ENCODE measurements at places on chromosomes 1 and 21. TPM values are rescaled to one million over a fixed set of nuclear protein-coding genes. Genes with fewer than 3 reads are reported as not detected.

DNA sequence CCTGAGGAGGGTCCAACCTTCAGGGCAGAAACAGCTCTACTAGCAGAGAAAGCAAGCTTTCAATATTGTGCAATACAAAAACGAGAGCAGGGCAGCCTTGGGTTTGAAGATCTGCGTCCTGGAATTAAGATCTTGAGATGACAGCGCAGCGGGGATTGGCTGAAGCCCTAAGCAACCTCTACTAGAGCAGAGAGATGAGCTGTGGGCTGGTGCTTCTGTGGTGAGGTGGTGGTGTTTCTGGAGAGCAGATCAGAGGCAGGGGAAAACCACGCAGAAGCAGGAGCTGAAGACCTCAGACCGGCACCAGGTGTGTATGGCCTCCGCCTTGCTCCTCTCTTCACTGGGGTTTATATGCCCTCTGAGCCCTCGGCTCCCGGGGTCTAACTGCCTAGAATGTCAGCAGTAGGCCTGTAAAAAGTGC lies 12.5 kb downstream of the TRAF3IP3 start:
- H3K4me3 ChIP-seq: peak overlapping the region; percentile 94
- peak; percentile 86 for DNase-seq

DNA sequence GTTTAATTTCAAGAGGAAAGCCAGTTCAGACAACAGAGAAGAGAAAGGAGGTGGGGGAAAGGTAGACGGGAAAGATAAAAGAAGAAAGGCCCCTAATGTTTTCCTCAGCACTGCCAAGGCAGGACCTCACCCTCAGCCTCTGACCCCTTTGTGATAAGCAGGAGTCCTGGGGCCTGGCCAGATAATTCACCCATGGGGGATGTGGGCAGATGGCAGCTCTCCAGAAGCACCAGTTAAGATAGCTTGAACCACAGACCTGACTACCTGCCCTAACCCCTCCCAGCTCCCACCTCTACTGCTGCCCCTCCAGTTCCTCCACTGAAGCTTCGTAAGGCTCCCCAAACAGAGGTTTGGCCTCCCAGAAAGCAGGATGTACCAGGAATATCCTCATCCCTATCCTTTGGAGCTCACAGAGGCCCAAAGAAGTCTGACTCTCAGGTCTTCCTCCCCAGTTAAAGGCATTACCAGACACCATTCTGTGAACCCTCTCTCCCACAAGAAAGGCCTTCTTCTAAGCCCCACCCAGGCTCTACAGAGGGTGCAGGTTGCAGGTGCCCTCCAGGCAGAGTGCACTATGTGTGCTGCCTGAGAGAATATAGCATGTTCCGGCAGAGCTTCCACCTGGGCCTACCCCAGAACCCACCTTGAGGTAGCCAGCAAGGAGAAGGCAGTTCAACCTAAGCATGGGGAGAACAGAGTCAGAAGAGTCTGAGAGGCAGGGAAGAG lies 9.2 kb upstream of the SNAPIN start:
- no peaks in the 10 kb centered on the region for H3K27me3 ChIP-seq
- no peak for DNase-seq
- H3K4me3 ChIP-seq: peak overlapping the region; percentile 1
- H3K27ac ChIP-seq: no peak overlapping the region

GRCh38 chr1:111283838-111284237 lies 6.8 kb upstream of the CHIA start:
- H3K4me1 ChIP-seq: no peaks in the 10 kb centered on the region
- H3K27ac ChIP-seq: no peak overlapping the region
- no peak for DNase-seq
- no peaks in the 10 kb centered on the region for H3K36me3 ChIP-seq

DNA sequence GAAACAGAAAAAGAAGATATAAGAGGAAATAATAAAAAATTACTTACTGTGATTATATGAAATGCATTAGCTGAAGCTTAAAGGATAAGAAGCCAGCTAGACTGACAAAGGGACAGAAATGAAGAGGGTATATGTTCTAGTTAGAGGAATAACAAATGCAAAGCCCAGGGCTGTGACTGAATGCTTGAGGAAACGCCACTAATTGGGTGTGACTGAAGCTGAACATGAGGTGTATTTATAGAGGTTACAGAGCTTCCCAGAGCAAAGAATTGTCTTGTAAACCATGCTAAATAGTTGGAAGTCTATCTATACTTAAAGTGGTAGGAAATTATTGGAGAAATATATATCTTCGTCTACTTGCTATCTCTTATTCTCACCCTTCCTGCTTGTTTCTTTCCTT lies 77.7 kb upstream of the PLPPR5 start:
- no peaks in the 10 kb centered on the region for H3K36me3 ChIP-seq
- H3K27me3 ChIP-seq: no peaks in the 10 kb centered on the region
- H3K27ac ChIP-seq: no peak overlapping the region
- H3K4me3 ChIP-seq: no peak overlapping the region
- H3K4me1 ChIP-seq: no peaks in the 10 kb centered on the region
- DNase-seq: no peak

DNA sequence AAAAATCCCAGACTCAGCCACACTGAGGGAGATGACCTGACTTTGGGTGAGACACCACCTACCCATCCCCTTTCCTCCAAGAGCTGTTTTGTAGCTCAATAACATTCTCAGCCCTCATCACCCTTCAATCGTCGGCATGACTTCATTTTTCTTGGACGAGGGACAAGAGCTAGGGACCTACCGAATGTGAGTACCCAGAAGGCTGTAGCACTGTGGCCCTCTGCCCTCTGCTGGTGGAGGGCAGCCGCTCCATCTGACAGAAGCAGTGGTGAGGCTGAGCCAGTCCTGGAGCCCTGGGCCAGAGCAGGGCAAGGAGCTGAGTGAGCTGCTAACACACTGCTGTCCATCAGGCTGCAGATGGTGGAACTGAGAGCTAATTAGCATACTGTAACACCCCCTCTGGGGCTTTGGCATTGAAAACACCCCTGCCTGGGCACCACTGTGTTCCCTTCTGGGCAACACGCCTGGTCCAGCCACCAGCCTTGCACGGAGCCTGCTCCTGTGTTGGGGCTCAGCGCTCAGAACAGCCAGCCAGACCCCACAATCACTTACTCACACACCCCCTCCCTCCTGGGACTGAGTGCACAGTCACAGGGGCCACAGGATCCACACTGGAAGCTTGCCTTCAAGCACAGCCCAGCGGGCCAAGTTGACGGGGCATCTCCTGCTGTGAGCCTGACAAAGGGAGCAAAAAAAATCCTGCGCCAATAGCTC lies 18.3 kb upstream of the ALPL start:
- H3K4me3 ChIP-seq: no peak overlapping the region
- H3K4me1 ChIP-seq: no peaks in the 10 kb centered on the region
- H3K27me3 ChIP-seq: no peaks in the 10 kb centered on the region

GRCh38 chr1:86382878-86383277 lies 13.2 kb downstream of the ODF2L start:
- H3K27me3 ChIP-seq: no peaks in the 10 kb centered on the region
- no peaks in the 10 kb centered on the region for H3K36me3 ChIP-seq
- no peak overlapping the region for H3K4me3 ChIP-seq
- H3K27ac ChIP-seq: no peak overlapping the region
- no peaks in the 10 kb centered on the region for H3K4me1 ChIP-seq

GRCh38 chr1:24315391-24315790 lies 3.8 kb upstream of the GRHL3 start:
- no peak for DNase-seq
- H3K27ac ChIP-seq: no peak overlapping the region
- H3K27me3 ChIP-seq: peaks cover 21% of the 10 kb centered on the region
- peaks cover 25% of the 10 kb centered on the region for H3K4me1 ChIP-seq

GRCh38 chr21:14697769-14698168 lies 151.7 kb upstream of the SAMSN1 start:
- H3K27ac ChIP-seq: no peak overlapping the region
- no peak overlapping the region for H3K4me3 ChIP-seq
- no peaks in the 10 kb centered on the region for H3K27me3 ChIP-seq
- H3K4me1 ChIP-seq: no peaks in the 10 kb centered on the region
- no peaks in the 10 kb centered on the region for H3K36me3 ChIP-seq

GRCh38 chr1:14682941-14683621 lies 84.6 kb downstream of the KAZN start:
- no peaks in the 10 kb centered on the region for H3K27me3 ChIP-seq
- no peak overlapping the region for H3K4me3 ChIP-seq
- H3K4me1 ChIP-seq: no peaks in the 10 kb centered on the region
- H3K36me3 ChIP-seq: no peaks in the 10 kb centered on the region
- no peak overlapping the region for H3K27ac ChIP-seq

GRCh38 chr1:238340989-238341388 lies 450.3 kb upstream of the ZP4 start:
- H3K27ac ChIP-seq: no peak overlapping the region
- DNase-seq: no peak
- no peaks in the 10 kb centered on the region for H3K36me3 ChIP-seq
- no peaks in the 10 kb centered on the region for H3K4me1 ChIP-seq
- H3K4me3 ChIP-seq: no peak overlapping the region
- no peaks in the 10 kb centered on the region for H3K27me3 ChIP-seq

- H3K36me3 ChIP-seq: no peaks in the 10 kb centered on the region
- no peak overlapping the region for H3K4me3 ChIP-seq
- no peak for DNase-seq
- H3K27me3 ChIP-seq: no peaks in the 10 kb centered on the region
Measured at GRCh38 chr1:156559086-156559796, 13.1 kb downstream of the IQGAP3 start.

- H3K4me3 ChIP-seq: no peak overlapping the region
- no peaks in the 10 kb centered on the region for H3K4me1 ChIP-seq
- H3K36me3 ChIP-seq: no peaks in the 10 kb centered on the region
Measured at GRCh38 chr1:226520640-226521355, 27.8 kb upstream of the STUM start.

The OR10J1 gene
- not detected for total RNA-seq

The IL23R gene
- 1.6 TPM for total RNA-seq

The ADCY10 gene
- total RNA-seq: not detected

The CCSAP gene
- total RNA-seq: 4.9 TPM

The ALPL gene
- not detected for total RNA-seq
